ENCODE measurements at places on chromosomes 16 and 17.

GRCh38 chr17:31112001-31112661, 17.4 kb downstream of the NF1 start:
- DNase-seq = no peak

DNA sequence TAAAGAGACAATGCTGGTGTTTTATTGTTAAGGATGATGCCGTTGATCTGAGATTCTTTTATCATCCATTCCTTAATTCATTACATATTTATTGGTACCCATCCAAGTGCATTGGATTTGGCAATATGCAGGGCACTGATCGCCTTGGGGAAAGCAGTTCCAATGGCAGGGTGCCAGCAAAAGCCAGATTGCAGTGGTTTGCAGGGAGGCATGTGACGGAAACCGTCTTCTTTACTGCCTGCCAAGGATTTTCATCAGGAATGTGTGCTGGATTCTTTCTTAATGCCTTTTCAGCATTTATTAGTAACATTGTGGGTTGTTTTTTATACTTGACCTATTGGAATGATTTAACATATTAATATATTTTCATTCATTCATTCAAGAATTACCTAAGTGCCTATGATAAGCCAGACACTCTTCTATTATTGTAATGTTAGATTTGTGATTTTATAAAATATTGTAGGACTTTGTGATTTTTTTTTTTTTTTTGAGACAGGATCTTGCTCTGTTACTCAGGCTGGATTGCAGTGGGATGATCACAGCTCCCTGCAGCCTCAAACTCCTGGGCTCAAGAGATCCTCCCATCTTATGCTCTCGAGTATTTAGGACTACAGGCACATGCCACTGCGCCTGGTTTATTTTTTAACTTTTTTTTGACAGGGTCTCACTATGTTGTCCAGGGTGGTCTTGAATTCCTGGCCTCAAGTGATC, 93.4 kb upstream of the TNRC6A start:
- peak; percentile 80 for DNase-seq

DNA sequence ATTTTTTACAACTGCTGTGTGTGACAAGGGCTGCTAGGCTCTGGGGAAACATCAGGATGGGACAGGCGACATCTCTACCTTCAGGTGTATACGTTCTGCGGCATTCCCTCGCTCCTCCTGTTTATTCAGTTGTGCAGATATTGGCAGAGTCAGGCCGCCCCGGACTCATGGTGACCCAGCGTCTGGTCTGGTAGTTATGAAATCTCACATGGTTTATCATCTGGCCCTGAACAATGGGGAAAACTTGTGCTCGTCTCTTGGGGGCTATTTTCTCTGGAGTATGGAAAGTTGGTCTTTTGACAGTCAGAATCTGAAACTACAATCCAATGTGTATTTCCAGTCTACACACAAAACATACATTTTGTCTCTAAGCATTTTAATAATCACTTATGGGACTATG, 3.3 kb downstream of the MARCHF10 start:
- DNase-seq = no peak

GRCh38 chr16:65318590-65319257, 196.9 kb upstream of the CDH11 start:
- no peak for DNase-seq

DNA sequence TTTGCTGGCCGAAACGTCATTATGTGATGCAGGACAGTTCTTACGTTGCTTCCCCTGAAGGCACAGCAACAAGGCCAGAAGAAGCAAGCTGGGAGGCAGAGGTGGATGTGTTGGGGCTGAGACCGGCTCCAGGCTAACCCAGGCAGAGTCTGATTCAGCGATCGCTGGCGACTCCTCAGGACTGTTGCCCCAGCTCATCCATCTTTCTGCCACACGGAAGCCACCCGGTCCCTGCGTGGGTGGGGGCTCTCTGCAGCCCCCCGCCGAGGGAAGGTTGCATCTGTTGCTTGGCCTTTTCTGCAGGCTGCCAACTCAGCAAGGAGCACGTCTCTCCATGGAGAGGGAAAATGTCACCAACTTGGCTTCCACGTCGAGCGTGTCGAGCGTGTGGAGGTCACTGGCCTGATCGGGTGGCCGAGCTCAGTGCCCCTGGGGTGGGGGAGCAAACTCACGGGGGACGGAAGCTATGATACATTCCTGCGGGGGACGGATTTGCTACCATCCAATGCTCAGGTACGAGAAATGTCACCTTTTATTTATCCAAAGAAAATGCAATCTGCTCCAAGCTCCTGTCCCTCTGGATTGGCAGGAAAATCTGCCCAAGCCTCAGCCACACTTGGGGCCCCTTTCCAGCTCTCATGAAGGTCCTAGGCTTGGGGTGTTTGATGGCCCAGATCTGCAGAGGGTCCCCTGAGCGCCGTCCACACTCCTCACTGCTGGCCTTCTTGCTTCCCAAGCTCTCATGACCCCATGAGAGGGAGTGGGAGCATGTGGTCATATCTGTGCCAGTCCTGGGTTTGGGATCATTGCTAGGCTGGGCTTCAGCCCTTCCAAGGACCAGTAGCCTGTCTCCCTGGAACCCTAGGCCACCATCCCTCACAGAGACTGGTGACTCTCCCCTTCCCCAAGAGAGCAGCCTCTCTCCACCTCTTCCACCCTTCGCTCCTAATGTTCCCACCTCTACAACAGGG, 69.4 kb downstream of the RPH3AL start:
- no peak for DNase-seq

GRCh38 chr16:57530522-57531252, 5.7 kb downstream of the CCDC102A start:
- no peak for DNase-seq

- no peak for DNase-seq
Observed at GRCh38 chr16:86091976-86092375, 193.0 kb downstream of the IRF8 start.

- no peak for DNase-seq
Observed at GRCh38 chr16:49120631-49121030, 161.0 kb downstream of the CBLN1 start.

- no peak for DNase-seq
Observed at GRCh38 chr16:11030990-11031510, 86.7 kb downstream of the CLEC16A start.

GRCh38 chr17:78349891-78350642, 9.8 kb downstream of the SOCS3 start:
- no peak for DNase-seq

Measured in non-pigmented ciliary epithelial cell (primary cell).